ENCODE measurements at places on chromosomes 11 and 22.

GRCh38 chr11:3665336-3666022, 5.7 kb downstream of the CHRNA10 start:
- no peak for DNase-seq

DNA sequence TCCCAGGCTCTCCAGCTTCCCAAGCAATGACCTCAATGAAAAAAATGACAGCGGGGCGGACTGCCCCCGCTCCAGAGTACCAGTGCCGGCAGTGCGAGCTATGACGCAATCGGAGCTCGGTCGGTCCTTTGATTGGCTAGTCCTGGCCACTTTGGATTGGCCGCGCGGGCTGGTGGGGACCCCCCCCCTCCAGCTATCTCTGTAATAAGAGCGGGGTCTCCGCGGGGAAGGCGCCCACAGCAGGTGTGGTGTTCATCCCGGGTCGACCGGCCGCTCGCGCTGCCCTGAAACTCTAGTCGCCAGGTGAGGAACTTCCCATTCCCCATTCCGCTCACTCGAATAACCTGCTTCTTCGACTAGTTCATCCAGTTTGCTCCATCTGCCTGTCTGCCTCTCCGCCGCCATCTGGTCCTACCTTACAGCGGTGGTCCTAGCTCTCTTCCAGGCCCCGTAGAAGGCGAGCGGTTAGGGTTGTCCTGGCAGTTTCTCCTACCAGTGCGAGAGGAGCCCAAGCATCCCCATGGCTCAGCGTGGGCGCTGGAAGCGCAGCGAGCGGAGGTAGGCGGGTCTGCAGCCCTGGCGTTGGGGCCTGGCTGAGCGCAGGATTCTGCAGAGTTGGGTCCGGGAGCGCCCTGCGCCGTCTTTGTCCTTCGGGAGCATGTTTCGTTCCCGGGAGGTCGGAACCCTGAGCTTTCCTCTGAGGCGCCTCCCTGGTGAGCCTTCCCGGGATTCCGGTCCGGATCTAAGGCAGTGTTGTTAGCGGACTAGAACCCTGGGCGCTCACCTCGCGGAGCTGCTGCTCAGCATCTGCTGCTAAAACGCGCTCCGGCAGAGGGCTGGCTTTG, at the start of gene CALCB:
TSS of gene CALCB (plus strand) at position 233 of the 845 bp plus-strand sequence. CDS start 1,126 bp downstream, outside the sequence.
- no peak for DNase-seq

- DNase-seq, result no peak
These were observed 1.9 kb downstream of the RCOR2 start for GRCh38 chr11:63914896-63915691.

- peak; percentile 99 for DNase-seq
These were observed 872 bp downstream of the TMA7B start for GRCh38 chr22:39960791-39961746.
